Bronchial epithelial cell (primary cell): ENCODE measurements at places on chromosomes 16 and 17. TPM values are rescaled to one million over a fixed set of nuclear protein-coding genes. Genes with fewer than 3 reads are reported as not detected.

Gene OSGIN1
- 1.1 and 1.8 TPM in 2 replicates for total RNA-seq

Gene CD300H
- total RNA-seq = not detected in 2 replicates

Gene MRM3
- 18.4 and 22.4 TPM in 2 replicates for total RNA-seq

Gene CCL17
- total RNA-seq = not detected in 2 replicates

Gene CCL16
- total RNA-seq = not detected in 2 replicates

Gene ERAL1
- 17.3 and 17.6 TPM in 2 replicates for total RNA-seq
